ENCODE measurements at places on chromosomes 5 and 9.

GRCh38 chr9:89077519-89077918 is 86.3 kb downstream of the S1PR3 start:
- DNase-seq, result no peak

DNA sequence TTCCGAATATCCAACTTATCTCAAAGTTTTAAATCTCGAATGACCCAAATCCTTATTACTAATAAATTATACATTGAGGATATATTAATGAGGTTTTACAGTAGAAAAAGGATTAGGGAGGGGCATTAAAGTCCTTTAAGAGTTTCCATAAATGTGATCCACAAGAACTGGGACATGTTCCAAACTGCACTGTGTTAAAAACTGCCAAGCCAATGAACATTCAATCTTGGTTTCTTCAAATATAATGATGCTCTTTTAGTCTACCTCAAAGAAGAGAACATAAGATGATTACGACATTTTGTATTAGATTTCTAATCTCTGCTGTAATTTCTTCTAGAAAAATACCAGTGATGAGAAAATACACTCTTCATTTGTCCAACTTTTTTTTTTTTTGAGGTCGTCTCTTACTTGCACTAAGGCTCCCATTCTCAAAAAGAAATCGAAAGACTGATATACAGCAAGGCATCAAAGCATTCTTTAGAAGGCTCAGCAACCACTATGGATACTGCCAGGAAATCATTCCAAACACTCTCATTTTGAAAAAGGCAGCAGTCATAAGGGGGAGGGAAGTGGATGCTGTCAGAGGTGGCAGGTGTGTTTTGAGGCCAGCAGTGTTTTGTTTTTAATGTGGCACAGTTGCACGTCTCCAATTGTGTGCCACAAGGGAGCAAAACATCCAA is 1.7 kb downstream of the PTAR1 start:
- peak; percentile 29 for DNase-seq

DNA sequence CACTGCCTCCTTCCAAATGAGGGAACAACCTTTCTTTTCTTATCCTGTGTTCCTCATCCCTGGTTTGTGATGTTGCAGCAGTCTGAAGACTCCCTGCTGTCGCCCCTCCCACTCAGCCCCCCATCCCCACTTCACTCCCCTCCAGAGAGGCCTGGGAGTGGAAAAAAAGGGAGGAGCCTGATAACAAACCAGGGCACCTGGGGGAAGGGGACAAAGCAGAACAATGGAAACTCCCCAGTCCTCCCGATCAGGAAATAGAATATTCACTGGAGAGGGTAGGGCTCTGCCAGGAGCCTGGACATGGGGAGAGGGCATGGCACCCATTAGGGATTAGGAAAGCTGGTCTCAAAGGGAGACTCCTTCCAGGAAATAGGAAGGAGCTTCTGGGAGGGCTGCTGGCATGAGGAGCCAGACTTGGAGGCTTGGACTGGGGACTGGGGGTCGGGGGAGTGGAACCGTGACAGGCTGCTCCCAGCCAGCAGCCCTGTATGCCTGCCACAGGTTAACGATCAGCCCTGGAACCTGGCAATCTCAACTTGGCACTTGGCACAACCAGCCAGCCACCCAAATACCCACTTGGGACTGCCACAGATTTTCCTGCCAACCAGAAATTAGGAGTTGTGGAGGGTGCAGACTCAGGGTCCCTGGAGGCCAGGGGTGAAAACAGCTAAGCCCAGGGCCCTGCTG is 20.0 kb downstream of the PCDH1 start:
- no peak for DNase-seq

DNA sequence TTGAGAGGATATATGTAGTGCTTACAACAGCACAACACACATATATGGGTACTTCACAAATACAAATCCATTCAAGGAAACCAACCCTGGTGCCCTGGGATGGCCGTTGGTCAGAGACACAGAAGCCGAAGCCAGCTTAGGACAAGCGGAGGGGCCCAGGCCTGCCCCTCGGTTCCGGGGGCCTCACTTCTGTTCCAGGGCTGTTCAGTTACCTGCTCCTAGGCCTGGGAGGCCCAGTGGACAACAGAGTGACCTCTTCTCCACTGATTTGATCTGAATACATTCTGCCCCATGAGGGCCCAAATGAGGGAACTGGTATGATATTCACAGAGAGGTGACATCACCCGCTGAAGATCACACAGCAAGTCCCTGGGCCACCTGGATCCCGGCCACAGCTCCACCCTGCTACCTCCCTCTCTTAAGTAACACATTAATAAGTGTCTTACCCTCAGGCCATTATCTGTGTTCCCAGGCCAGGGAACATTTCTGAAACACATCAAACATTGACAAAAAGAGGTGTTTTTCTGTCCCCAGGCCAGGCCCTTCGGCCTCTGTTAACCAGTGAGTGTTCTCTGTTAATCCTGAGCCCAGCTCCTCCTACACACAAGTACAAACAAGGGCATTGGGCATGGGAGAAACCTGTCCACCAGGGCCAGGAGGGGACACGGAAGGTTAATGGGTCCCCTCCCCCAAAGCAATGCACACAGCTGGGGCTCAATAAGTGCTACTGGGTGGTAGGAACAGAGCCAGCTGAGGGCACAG is 4.5 kb upstream of the GRHPR start:
- DNase-seq, result no peak

- no peak for DNase-seq
Observed at GRCh38 chr5:109177227-109177626, 232.5 kb downstream of the PJA2 start.

DNA sequence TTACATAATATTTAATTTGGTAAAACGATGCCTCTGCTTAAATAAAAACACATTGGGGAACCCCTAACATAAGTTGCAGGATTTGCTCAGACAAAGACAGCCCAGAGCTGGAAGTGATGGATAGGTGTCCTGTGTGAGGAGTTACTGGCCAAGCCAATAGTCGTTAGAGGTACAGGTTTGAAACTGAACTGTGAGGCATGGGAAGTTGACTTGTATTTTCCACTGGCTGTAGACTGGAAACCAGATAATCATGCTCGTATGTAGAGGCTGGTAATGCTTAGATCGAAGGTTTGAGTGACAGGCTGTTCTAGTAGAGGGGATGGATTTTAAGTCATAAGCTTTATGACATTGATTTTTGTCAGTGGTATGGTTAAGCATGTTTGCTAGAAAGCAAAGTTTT is 24.8 kb downstream of the TEK start:
- DNase-seq, result no peak

GRCh38 chr5:1464511-1464910 is 19.3 kb upstream of the SLC6A3 start:
- no peak for DNase-seq

DNA sequence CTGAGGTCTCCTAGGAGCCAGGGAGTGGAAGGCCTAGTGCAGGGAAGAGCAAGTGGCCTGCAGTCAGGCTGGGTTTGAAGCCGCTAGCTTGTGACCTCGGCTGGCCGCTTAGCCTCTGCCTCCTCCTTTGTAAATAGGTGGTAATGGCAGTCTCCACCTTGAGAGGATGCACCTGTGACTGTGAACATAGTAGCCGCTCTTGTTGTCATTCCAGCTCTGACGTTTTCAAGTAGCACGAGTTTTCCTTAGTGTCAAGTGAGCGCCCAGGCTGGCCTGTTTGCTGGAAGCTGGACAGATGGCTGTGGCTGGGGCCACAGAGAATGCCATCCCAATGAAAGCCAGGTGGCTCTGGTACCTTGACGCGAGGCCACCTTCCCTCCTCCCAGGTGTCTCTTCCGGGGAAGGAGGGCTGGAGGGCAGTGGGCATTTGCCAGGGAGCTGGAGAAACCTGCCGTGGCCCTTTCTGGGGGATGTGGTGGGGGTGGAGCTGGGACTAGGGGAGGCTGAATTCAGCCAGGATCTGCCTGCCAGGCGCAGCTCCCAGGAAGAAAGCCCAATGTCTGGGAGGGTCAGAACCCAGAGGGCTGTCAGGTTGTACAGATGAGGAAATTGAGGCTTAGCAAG is 2.5 kb downstream of the ASS1 start:
- DNase-seq, result no peak

- DNase-seq, result no peak
Observed at GRCh38 chr5:172843825-172844576, 9.9 kb downstream of the ERGIC1 start.

- DNase-seq, result no peak
Observed at GRCh38 chr5:34905564-34905963, 9.7 kb downstream of the RAD1 start.

GRCh38 chr5:58524571-58524970 is 33.3 kb downstream of the GAPT start:
- no peak for DNase-seq

GRCh38 chr9:42388146-42388690 is 204.8 kb downstream of the SPATA31A6 start:
- no peak for DNase-seq

- no peak for DNase-seq
Observed at GRCh38 chr5:38112938-38113337, 145.4 kb upstream of the EGFLAM start.

- no peak for DNase-seq
Observed at GRCh38 chr9:22413884-22414283, 32.7 kb upstream of the DMRTA1 start.

- no peak for DNase-seq
Observed at GRCh38 chr9:38216572-38216971, 147.5 kb upstream of the SHB start.

DNA sequence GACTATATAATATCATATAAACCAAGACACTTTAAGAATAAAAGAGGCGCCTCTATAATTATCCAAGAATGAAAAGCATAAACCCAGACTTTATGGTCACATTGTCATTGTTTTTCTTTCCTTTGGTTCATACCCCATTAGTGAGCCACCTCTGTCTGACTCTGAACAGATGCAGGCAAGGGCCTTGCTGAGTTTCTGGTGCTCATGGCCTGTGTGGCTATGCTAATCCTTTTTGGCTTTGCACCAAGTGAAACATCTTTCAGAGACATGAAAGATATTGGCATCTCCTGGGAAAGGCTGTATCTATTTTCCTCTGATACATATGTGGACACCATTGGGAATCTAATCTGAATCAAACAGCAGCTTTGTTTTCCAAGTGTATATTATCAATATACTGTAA is 222.5 kb downstream of the CHSY3 start:
- DNase-seq, result no peak

DNA sequence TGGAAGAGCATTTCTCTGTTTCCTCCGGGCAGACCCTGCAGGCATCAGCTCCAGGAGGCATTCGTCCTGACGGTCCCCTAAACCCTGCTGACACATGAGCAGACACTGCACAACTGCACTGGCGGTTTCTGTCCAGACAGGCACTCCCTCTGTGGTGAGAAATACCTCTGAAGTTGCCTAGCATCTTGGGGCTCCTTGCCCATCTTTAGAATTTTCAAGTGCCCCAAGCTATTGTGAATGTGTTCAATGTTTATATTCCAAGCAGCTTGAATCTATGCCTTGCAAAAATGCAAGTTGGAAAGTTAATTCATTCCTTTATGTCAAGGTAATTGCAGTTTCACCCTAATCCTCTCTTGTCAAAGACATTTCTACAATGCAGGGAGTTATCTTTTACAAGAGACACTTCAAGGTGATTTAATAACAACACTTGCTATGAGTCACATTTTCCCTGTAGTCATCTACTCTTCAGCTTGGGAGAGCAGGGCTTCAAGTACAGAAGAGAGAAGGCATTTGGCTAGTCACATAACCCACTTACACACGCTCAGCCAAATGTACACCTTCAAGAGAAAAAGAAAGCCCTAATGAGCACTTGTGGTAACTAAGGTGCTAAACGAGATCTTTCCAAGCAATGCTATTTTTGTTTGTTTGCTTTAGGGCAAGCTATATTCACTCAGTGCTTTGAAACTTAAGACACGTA is 302.5 kb downstream of the MLLT3 start:
- DNase-seq, result no peak

- DNase-seq, result no peak
Observed at GRCh38 chr5:67639313-67639712, 442.7 kb upstream of the CD180 start.

DNA sequence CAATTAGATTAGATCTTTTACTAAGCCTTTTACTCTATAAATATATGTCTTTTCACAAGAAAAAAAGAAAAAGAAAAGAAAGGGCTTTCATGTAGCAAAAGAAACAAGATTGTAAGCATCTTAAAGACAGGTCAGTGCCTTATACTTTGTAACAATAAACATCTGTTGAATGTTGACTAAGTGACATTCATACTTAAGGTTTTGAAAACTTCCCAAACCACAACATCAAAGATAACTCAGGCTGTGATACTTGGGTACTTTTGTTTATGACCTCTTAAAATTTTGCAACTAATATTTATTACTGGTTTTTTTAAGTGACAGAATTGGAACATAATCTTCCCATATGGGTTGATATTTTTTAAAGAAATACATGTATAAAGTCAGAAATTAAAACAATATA is 7.4 kb downstream of the GRAMD2B start:
- DNase-seq, result no peak

All from thymus (tissue), 14 donors.